ENCODE measurements at places on chromosomes 1 and 21.

- DNase-seq = no peak
Measured at GRCh38 chr1:156963621-156964020, 43.2 kb downstream of the LRRC71 start.

GRCh38 chr1:216560527-216560926 is 137.3 kb upstream of the USH2A start:
- DNase-seq = no peak

DNA sequence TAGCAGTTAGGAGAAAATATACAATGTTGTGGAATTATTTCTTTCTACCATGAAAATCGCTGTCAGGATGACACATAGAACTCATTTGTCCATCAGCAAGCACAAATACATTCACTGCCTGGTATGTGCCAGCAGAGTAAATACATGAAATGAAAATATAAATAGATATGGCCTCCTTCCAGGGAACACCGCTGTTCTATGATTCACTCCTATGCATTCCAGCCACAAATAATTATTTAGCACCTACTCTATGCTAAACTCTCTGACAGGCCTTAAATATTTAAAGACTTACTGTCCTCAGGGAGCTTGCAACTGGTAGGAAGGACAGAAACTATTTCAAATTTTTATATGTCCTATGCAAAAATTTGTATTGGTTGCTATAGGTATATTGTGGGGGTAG is 975.0 kb upstream of the NCAM2 start:
- DNase-seq = no peak

DNA sequence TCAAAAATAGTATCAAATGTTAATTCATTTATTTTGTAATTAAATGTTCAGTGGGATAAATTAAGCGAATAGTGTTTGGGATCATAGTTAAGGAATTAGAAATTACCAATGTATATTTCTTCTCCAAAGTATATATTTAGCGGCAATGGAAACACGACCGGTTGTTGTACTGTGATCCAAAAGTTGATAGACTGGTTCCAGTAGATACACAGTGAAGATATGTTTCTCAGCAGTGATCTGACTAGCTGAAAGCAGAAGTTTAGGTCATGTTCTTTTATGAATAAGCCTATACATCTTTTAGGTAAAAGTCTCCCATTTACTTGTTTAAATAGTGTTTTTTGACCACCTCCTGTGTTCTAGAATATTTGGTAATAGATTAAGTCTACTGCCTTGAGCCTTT is 8.8 kb downstream of the USP16 start:
- no peak for DNase-seq

- DNase-seq = peak; percentile 58
Measured at GRCh38 chr1:11691302-11691914, at the start of gene DRAXIN. Gene DRAXIN (plus strand): TSS chr1:11691710. CDS start chr1:11706259, 14,549 bp downstream.

GRCh38 chr1:87765057-87765680 is 436.5 kb downstream of the LMO4 start:
- no peak for DNase-seq

- no peak for DNase-seq
Measured at GRCh38 chr1:109771712-109772657, 8.3 kb upstream of the EPS8L3 start.

GRCh38 chr21:17786851-17787181 is 32.3 kb downstream of the C21orf91 start:
- no peak for DNase-seq

GRCh38 chr1:36572142-36572715 is 89.5 kb upstream of the CSF3R start:
- DNase-seq = no peak

GRCh38 chr1:161763522-161764098 is 2.5 kb upstream of the ATF6 start:
- DNase-seq = no peak

DNA sequence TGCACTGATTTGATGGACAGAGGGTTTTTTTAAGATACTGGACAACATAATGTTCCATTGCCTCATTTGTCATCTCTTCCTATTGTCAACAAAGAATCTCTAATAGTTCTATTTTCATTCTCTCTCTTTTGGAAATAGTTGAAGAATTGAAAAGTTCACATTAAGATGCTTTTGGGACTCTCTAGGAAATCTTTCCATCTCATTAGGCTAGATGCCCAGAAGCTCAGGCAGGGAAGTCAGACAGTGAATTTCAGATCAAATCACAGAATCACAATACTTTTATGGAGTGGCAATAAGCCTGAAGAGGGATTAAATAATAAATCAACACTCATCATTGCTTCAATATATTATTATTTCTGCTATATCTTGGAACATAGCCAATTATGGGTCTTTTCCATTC is 29.2 kb downstream of the NEGR1 start:
- no peak for DNase-seq

GRCh38 chr1:33042831-33043230 is 6.1 kb upstream of the AK2 start:
- DNase-seq = no peak

GRCh38 chr1:245334827-245335490 is 180.2 kb downstream of the KIF26B start:
- no peak for DNase-seq

- DNase-seq = no peak
Measured at GRCh38 chr21:34227386-34227852, 136.4 kb upstream of the KCNE2 start.

DNA sequence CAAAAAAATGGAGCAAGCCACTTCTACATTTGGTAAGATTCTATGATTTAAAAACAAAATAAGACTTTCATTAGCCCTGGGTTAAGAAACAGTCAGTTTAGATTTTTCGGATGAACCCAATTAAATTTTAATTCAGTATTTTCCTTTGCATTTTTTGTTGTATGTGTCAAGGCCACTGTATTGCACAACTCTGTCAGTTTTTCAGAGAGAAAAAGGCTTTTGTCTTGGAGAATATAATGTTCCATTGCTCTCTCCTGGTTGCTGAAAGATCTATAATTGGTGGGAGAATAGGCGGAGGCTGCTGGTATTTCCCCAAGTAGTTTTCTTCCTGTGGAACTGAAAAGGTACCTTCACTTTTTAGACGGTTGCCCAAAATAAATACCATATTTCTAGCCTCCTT is 84.6 kb downstream of the NEGR1 start:
- DNase-seq = no peak

DNA sequence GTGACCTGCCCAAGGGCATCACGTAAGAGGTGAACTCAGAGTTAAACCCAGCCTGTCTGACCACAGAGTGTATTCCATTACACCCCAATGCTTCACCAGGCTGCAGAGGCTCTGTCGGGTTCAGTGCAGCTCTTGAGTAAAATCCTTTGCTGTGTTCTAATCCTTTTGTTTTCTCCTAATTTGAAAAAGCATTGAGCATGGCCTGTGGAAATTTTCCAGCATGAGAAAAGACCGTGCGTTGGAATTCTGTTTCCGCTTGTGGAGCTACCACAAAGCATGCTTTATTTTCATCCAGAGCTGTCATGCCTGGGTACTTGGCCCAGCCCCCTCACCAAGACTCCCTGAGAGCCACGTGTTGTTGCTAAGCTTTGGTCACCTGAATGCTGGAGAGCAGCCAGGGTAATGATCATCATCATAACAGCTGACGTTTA is 317.6 kb downstream of the PRDM2 start:
- DNase-seq = no peak
